Left renal pelvis (tissue), 4 donors: ENCODE measurements at places on chromosomes 16 and 17. TPM values are rescaled to one million over a fixed set of nuclear protein-coding genes. Genes with fewer than 3 reads are reported as not detected.

DNA sequence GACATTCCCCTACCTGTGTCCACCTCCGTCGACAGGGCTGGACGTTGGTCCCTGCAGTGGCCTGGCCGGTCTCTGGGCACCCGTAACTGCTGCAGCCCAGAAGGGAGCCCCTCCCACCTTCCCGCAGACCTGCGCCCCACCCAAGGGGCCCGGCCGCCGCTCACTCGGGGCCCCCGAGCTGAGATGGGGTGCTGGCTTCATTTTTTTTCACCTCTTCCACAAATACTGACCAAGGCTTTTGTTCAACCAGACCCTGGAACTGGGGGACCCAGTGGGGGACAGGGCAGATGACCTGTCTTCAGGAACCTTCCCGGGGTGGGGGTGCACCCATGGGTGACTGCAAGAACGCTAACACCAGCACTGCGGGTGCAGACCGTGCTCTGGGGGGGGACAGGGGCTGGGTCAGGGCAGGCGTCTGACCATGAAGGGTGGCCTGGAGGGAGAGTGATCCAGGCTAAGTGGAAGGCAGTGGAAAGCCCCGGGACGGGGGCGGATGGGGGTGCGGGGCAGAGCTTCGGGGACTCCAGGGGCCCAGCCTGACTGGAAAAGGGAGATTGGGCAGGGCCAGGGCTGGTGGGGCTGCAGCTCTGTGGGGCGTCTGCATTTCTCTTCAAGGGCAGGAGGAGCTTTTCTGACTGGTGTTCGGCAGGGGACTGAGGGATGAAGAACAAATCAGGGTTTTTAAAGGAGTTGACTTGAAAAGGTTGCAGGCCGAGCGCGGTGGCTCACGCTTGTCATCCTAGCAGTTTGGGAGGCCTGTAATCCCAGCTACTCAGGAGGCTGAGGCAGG lies 42.3 kb downstream of the SLC7A5 start:
- no peak for DNase-seq

- DNase-seq, result no peak
Observed at GRCh38 chr16:87252269-87252970, 64.8 kb downstream of the C16orf95 start.

GRCh38 chr17:18185391-18185790 lies 1.8 kb downstream of the ALKBH5 start:
- no peak for DNase-seq

GRCh38 chr16:25134166-25134700 lies 22.7 kb downstream of the LCMT1 start:
- no peak for DNase-seq

- no peak for DNase-seq
Observed at GRCh38 chr17:3727041-3727440, 3.3 kb downstream of the HASPIN start.

- DNase-seq, result no peak
Observed at GRCh38 chr17:7328009-7328408, 1.1 kb downstream of the NEURL4 start.

- no peak for DNase-seq
Observed at GRCh38 chr16:79182616-79183015, 417.9 kb downstream of the MAF start.

DNA sequence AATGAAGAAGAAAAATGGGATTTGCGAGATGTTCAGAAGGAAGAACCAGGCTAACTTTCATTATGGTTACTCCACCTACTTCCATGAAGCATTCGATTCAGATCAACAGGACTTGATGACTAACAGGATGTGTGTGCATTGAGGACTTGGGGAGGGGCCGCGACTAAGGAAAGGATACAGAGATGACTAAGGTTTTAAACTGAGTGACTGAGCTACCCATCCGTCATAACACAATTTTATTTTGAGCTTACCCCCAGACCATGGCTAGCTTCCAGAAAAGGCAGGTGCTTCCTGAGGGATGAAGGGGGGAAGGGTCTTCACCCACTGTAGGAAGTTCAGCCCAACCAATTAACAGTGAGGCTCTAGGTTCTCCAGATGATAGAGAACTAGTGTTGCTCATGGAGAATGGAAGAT lies 2.5 kb upstream of the CDYL2 start:
- no peak for DNase-seq

GRCh38 chr16:83933885-83934683 lies 19.0 kb upstream of the OSGIN1 start:
- no peak for DNase-seq

- DNase-seq, result peak; percentile 51
Observed at GRCh38 chr16:4660454-4661007, 32.8 kb upstream of the NUDT16L1 start.

- peak; percentile 27 for DNase-seq
Observed at GRCh38 chr16:84308120-84308519, 13.4 kb downstream of the WFDC1 start.

DNA sequence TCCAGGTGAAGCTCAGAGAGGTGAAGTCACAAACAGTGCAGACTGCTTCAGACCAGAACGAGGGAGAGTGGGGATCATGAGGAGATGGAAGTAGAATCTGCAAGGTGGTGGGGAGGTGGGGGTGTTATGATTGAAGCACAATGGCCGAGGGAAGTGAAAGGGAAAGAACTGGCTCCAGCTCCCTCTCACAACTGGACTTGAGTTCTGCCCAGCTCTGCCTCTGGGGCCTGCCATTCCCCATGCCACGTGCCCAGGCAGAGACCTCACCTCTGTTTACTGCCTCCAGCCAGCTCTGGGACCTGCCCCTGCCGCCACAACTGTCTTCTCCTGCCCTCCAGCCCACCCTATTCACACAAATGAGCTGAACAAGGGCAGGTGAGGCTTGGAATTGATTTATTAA lies 2.5 kb downstream of the PNMT start:
- no peak for DNase-seq

GRCh38 chr16:79185711-79186110 lies 414.8 kb downstream of the MAF start:
- no peak for DNase-seq

- no peak for DNase-seq
Observed at GRCh38 chr17:49748223-49748622, 15.7 kb downstream of the FAM117A start.

DNA sequence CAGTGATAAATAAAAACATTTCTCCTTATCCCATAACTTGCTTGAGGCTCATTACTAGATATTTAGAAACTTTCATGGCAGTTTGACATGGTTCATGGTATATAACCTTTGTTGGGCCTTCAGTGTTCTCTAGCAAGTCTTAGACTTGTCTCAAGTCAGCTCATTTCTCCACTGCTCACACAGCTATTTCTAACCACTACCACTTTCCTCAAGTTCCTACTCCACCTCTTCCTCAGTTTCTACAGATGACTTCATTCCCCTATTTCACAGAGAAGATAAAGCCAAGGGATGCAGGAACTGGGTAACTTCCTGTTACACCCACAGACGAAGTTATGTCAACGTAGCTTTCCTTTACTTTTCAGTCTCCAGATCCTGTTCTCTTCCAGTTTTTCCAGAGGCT lies 23.2 kb downstream of the NLK start:
- DNase-seq, result no peak

DNA sequence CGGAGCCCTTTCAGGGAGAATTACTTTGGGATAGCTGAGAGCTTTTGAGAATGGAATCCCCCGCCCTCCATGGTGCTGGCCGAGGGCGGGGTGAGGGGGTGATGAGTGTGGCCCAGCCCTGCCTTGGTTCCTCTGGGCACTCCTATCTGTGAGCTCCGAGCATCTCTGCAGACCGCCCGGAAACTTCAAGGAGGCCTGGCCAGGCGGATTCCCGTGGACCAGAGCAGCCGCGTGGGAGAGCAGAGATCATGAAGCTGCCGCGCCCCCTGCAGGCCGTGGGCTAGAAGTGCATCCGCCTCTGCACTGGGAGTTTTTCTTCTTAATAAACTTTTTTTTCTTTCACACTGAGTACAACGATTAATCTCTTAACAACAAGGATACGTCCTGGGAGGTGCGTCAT lies 392.9 kb upstream of the EEF2KMT start:
- no peak for DNase-seq

GRCh38 chr17:44417553-44417952 lies 28.1 kb upstream of the ITGA2B start:
- DNase-seq, result no peak

DNA sequence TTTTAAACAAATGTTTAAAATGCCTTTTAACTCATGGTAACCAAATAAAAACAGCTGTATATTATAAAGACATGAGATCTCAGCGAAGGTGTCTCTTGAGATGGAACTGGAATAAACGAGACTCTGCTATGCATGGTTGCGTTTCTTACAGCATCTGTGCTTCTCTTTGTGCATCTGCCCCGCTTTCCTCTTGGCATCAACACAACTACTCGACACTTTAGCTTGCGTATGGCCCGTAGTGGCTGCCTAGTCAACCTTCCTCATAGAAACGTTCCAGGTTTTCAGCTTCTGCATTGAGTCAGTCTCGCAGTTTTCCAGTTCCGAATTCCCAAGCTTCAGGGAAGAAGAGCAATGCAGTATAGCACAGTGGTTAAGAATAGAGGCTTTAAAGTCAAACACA lies 214.9 kb downstream of the CEP112 start:
- no peak for DNase-seq

DNA sequence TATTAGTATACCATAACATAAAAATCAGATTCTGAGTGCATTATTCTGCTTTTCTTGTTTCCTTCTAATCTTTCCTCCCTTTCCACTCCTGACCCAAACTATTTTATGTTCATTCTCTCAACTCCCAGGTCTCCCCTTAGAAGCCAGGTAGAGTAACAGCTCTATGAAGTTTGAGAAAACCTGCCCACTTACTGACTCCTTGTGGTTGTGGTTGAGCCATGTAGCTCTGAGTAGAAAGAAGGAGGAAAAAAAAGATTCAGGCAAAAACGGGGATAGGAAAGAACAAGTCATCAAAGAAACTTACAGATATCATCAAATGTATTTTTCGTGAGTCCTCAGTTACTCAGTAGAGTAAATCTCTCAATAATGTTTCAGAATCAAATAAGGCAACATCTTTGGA lies 216.7 kb downstream of the PMP22 start:
- DNase-seq, result no peak

DNA sequence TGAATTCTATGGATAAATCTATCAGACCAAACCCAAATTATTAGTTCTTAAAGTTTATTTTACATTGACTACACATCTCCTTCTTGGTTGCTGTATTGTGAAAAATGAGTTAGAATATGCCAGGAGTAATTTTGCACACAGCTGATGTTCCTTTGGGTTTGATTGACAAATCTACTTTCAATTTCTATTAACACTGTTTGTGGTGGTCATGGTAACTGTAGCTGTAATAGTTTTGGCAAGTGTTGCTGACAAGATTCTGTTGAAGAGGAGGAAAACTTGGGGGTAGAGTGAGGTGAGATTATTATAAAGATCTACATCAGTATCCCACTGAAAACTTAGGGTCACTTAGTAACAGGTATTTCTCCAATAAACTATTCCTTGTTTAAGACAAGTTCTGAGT lies 30.3 kb downstream of the MRTFB start:
- no peak for DNase-seq

DNA sequence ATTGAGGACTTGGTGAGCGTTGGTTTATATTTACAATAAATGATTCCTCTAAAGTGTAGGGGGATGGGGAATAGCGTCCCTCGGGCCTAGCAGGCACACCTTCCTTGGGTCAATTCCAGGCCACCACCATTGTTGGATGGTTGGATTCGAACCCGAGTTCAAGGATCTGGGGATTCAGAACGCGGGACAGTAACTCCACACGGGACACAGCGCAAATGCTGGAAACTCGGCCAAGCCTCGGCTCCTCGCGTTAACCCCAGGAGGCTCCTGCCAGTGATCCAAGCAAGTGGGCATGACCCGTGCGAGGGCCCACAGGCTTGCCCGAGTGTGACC lies 613 bp downstream of the B9D1 start:
- DNase-seq, result no peak

DNA sequence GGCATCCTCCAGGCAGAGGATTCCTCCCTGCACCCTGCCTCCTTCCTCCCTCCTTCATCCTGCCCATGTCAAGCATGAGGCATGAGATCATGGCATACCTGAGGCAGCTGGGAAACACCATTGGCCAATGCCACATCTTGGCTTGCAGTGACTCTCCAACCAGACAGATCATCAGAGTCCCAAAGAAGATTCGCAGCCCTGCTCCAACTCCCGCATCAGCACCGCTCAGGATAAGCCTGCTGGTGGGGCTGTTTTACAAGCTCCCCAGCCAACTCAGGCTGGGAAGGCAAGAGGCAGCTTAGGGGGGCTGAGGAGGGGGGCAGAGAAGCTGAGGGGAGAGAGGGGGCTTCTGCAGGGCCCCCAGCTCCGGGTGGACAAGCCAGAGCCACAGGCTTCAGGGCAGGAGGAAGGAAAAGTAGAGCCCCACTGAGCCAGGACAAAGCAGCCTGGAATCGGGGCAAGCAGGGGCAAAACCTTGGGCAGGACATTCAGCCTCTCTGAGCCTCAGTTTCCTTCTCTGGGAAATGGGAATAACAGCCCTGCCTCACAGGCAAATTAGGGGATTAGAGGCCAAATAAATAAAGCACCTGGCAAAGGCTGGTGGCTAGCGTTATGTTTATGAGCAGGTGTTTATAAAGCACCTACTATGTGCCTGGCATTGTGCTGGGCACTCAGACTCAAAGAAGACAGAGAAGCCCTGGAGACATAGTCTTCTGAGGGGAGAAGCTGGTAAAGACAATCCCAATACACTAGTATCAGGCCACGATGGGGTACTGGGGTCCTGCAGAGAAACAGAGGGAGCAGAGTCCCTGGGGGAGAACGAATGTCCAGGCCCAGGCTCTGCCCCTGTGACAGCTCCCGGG lies 88.1 kb downstream of the GOSR1 start:
- no peak for DNase-seq

DNA sequence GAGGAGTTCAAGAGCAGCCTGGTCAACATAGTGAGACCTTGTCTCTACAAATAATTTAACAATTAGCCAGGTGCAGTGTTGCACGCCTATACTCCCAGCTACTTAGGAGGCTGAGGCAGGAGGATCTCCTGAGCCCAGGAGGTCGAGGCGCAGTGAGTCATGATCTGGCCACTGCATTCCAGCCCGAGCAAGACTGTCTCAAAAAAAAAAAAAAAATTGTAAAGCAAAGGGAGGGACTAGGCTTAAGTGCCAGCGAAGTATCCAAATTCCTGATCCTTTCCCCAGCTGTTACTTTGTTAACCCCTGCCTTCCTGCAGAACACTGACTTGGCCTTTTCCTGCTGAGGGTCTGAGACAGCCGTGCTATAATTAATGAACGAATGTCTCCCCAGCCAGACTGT lies 2.7 kb downstream of the GDPD3 start:
- DNase-seq, result no peak

GRCh38 chr17:5942687-5943086 lies 127.5 kb upstream of the WSCD1 start:
- no peak for DNase-seq

KRTAP1-3 gene
- not detected for polyA plus RNA-seq

C17orf107 gene
- 1.6 TPM for polyA plus RNA-seq

ITGB3 gene
- 16.4 TPM for polyA plus RNA-seq

DPEP3 gene
- polyA plus RNA-seq, result not detected

DPEP2 gene
- polyA plus RNA-seq, result 1.1 TPM

UNC45B gene
- polyA plus RNA-seq, result 0.27 TPM

CPHXL2 gene
- not detected for polyA plus RNA-seq

KRT39 gene
- not detected for polyA plus RNA-seq

SLFN11 gene
- 28.4 TPM for polyA plus RNA-seq

KRT9 gene
- not detected for polyA plus RNA-seq

C17orf50 gene
- polyA plus RNA-seq, result not detected

HASPIN gene
- polyA plus RNA-seq, result 3.4 TPM

DNAAF8 gene
- polyA plus RNA-seq, result 0.86 TPM

HEATR9 gene
- polyA plus RNA-seq, result not detected

WNT3 gene
- 2.4 TPM for polyA plus RNA-seq

PRAC2 gene
- not detected for polyA plus RNA-seq
